CD4-positive, alpha-beta T cell treated with Interleukin-2 at 100 ng/mL for 4 hours (primary cell): ENCODE measurements at places on chromosomes 6 and 20.
A peak's percentile ranks its signal among the peaks of the same experiment; 100 is the strongest.

DNA sequence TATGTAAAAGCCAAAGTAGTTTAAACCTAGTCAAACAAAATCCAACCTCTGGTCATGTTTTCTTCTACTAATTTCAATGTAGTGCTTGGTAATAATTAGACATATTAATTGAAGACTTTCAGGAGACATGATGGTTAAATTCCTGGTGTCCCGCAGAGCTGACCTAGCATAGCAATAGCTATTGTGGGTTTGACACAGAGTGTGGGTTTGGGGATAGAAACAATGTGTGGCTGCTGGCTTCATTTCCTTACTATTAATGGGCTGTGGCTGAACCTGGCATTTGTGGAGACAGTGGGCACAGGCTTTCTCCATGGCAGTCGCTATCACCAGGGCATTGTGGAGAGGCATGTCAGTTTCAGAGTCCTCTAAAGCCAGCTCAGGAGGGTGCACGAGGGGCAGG is 54.1 kb upstream of the GGTLC1 start:
- no peak for DNase-seq

DNA sequence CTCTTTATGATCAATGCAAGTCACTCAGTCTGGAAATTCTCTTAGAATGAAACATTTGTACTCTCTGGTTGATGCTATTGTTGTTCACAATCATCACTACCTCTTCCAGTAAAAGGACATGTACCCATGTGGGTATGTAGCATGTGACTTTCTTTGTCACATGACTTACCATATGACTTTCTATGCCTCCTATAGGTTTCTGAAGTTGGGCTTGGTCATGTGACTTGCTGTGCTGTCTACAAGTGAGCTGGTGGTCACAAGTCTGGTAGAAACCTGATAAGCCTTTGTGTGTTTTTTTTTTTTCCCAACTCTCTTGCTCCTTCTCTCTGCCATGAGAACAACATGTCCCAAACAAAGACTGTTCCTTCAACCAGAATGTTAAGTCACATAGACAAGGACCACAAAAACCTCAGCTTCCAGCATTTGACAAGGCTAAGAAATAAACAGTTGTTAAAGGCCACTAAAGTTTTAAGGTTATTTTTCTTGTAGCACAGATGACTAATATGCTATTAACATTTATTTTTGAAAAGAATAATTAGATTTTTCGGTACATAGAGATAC is 379.2 kb upstream of the SLC35B3 start:
- no peak for DNase-seq

- peak; percentile 41 for DNase-seq
These were observed 226.2 kb upstream of the MARCKS start for GRCh38 chr6:113630738-113631535.

DNA sequence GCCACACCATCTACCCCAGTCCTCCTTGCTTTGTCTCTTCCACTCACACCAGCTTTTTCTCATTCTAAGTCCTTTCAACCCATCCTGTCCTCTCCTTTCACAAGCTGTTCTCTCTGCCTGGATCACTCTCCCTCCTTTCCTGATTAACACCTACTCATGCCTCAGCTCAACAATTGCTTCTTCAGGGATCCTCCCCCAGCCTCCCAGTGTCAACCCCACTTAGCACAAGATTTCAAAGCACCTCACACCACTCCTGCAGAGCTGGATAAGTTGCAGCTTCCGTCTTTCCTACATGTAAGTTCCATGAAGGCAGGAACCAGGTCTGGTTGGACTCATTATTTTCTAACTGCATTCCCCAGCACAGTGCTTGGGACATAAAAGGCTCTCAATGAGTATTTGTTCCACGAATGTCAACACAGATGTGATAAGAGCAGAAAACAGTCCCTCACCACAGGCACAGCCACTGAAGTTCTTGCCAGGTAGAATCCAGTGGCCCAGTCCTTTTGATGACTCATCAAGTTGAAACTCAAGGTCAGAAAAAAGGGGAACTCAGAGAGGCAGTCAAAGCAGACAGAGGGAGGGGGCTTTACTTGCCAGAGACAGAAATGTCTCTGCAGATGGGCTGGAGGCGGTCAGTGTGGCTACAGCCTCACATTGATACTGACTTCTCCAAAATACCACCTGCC is 193.4 kb upstream of the PRDM1 start:
- DNase-seq, result peak; percentile 3

DNA sequence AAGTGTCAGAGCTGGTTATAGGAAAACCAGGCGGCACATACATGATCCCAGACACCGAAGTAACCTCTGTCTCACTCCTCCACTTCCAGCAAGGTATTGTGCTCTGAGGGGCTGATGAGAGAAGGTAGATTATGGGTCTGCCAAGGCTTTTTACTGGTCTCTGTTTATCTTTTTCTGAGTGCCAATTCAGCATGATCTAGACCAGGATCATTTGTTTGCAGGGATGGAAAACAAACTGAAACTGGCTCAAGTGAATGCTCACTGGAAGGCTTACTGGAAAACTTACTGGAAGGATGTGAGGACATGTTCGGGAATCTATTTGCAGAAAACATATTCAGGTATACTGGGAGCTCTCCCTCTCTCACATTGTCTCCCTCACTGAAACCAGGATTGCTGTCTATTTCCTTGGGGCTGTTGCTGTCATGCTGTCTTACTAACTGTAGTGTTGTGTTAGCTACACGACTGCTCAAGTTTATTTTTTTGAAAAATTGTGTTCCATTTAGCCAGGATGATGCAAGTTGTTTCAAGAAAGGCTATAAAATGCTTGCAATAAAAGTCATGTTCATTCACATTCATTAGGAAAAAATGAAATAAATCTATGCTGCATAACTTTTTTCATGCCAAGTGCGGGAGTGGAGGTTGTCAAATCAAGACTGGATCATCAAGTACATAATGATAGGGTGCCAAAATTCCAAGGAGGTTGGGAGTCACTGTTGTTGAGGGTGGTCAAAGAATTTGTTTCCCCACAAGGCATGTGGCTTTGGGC is 37.0 kb downstream of the KLHL31 start:
- DNase-seq, result no peak

DNA sequence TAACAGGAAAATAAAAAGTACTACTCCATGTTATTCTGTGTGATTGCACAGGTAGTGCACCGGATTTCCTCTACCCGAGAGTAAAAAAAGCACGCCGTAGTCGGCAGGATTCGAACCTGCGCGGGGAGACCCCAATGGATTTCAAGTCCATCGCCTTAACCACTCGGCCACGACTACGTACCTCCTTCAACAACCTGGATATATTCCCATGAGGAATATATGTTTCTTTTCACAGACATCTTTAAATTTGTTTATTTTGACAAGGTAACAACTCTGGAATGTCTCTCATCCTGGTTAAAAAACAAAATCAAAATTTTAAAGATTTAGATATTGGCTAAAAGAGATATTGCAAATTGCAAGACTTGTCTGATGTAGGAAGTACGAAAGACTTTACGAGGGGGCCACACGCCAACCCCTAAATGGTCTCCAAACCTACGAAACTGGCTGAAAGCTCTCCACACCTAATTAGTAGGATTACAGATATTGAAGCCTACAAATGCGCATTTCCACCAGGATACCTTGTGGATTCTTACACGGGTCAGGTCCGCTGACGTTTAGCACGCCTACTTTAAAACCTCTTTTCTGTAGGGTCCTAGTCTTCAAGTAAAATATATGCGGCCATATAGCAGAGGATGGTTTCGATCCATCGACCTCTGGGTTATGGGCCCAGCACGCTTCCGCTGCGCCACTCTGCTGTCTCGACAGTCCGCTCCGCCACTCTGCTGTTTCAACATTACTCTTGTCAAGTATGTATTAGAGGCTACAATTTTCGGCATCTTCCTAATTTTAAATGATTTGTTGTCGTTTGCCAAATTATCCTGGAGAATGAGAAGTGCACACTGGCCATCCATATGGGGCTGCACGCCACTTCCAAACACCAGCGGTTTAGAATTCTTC is 52.2 kb upstream of the BTN3A2 start:
- DNase-seq, result peak; percentile 86

GRCh38 chr20:13816757-13817156 is 31.9 kb downstream of the NDUFAF5 start:
- DNase-seq, result no peak

- DNase-seq, result no peak
These were observed 183.3 kb downstream of the FOXC1 start for GRCh38 chr6:1792989-1793388.

DNA sequence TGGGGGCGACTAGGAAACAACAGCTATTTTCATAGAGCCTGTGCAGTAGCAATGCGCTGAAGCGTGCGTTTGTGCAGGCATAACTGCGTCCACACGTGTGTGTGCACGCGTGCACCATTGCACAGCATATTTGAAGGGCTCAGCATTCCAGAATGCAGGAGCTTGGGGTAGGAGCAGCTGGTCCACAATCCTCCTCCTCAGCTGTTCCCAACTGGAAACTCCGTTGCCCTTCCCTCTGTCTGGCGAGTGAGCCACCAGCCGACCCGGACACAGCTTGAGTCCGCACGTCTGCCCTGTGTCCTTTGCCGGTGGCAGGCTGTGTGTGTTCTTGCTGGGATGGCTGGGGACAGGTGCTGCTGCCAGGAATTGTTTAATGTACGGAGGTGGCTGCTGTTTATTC is 110.2 kb downstream of the SASH1 start:
- no peak for DNase-seq

DNA sequence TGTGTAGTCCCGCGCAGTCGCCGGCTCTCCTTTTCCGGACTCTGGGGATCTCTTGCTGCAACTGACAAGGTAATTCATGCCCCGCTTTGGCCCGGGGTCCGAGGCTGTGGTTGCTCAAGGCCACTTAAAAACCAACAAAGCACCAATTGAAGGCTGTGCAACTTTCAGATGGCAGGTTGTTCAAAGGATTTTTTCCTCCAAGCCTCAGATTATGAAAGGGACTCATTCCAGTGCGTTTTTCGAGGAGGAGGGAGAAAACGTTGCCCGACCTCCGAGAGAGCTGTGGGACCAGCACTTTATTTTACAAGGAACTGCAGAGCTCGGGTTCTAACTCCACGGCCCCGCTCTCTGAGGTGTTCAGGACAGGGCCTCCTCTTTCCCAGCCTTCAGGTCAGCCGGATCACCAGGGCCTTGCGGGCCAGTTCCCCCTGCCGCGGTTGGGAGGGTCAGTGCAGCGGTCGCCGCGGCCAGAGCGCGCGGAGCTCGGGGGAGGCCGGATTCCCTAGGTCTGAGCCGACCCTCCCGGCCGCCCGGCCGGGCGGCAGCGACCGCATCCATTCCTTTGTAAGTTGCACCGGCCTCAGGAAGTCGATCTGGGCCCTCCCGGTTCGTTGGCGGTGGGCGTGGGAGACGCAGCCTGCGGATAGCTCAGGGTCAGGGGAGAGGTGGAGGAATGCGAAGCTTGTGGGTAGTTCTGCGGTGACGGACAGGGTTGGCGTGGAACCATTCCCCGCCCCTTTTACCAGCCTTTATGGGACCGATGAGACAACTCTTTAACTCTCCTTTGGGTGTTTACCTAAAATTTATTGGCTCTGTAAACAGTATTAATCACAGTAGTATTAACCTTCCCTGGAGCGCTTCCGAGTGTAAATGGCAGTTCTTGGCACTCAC is 1.6 kb downstream of the UTRN start:
- no peak for DNase-seq

DNA sequence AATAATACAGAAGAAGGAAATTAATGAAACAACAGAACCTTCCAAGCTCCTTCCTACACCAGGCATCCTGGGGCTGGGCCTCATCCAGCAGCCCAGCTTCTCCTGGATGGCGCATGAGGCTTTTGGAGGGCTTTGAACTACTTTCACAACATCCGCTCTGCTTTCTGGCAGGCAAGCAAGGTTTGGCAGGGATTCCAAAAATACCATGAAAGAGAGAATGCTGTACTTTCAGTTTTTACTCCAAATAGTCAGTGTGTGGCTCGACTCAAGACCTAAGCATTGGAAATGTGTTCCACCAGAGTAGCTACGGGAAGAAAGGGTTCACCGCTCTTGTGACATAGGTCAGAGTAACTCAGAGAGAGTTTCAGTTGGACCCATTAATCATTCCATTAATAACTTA is 125.4 kb downstream of the OPRM1 start:
- DNase-seq, result no peak

- DNase-seq, result no peak
These were observed 14.3 kb upstream of the ZC3H12D start for GRCh38 chr6:149499066-149499465.

DNA sequence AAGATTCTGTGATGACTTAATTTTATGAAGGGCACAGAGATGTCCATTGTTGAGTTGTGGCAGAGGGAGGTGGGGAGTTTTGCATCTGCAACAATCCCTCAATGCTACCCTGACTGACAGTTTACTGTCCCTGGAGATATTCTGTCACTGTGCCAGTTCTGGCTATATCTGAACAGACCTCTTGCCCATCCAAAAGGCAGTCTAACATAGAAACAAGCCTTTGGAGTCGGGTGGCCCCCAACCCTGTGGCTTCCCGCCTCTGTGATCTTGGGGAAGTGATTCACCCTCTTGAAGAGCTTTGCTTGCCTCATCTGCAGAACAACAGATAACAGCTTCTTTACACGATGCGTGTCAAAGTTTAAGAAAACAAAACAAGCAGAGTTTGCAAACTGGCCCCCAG is 3.8 kb upstream of the E2F1 start:
- DNase-seq, result peak; percentile 73

DNA sequence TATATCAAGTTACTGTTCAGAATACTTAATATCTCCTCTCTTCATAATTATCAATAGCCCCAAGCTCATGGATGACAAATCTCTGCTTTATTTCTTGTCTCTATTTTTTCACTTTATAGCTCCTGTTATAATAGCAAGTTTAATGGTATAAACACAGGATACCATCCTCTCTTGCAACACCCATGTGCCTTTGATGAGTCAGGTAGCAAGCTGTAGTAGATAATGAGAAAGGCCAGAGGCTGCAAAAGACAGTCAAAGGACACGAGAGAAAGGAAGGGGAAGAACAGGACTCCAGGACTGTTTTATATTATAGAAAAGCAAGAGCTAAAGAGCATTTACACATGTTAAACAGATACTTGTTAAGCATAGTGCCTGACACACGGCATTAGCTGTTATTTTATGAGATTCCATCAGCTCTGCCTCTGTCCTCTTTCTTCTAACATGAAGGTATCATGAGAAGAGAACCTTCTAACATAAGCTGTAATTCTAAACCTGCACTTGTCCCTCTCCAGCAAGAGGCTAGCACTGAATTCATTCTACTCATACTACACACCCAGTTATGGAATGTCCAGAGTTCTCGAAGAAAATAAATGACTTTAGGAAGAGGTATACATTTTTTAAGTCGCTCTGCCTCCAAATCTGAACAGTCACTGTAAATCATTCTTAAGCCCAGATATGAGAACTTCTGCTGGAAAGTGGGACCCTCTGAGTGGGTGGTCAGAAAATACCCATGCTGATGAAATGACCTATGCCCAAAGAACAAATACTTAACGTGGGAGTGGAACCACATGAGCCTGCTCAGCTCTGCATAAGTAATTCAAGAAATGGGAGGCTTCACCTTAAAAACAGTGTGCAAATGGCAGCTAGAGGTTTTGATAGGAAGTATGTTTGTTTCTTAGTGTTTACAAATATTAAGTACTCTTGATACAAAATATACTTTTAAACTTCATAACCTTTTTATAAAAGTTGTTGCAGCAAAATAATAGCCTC is 45.0 kb downstream of the NT5E start:
- no peak for DNase-seq

- DNase-seq, result no peak
These were observed 67.9 kb upstream of the HMGN3 start for GRCh38 chr6:79302341-79302740.

- no peak for DNase-seq
These were observed 8.1 kb downstream of the TAGAP start for GRCh38 chr6:159036673-159037072.

GRCh38 chr6:26105109-26105730 is 18.0 kb downstream of the HFE start:
- DNase-seq, result no peak

GRCh38 chr6:157675831-157676230 is 147.2 kb upstream of the SNX9 start:
- no peak for DNase-seq
